ENCODE measurements at places on chromosomes 5 and 9.

- no peak for DNase-seq
Observed at GRCh38 chr9:121718084-121718483, 66.7 kb downstream of the DAB2IP start.

- DNase-seq = no peak
Observed at GRCh38 chr9:1456301-1457024, 406.3 kb downstream of the DMRT2 start.

DNA sequence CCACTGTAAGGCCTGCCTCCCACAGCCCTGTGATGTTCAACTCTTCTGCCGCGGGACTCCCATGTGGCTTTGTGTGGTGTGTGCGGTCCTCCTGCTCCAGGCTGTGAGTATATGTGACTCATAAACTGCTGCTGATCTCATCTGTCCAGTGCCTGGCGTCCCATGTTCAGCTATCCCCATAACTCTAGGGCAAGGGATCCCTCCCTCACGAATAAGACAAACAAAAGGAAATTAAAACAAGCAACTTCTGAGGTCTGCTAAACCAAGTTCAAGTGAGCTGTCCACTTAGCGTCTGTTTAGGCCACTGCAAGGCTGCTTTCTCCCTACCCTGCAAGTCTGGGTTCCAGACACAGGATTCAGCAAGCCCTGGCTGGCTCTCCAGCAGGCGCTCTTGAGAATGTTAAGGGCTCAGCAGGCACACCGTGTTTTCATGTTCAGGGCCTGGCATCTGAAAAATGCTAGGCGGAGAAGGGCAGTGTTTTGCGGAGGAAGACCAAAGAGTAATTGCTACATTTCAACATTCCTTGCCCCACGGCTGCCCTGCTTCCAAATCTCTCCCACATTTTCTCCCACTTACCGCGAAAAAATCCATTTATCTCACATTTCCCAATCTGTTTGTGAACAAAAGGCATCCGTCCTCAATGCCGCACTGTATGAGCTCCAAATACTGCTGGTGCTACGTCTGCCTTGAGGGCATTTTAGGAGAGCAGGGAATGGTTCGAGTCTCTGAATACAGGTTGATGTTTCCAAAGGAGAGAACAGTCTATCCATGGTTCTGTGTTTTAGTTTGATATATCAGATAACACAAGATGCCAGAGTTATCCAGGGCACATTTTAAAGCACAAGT lies 280.2 kb downstream of the SEMA5A start:
- DNase-seq = no peak

GRCh38 chr5:133866160-133866902 lies 102.1 kb downstream of the C5orf15 start:
- DNase-seq = no peak

DNA sequence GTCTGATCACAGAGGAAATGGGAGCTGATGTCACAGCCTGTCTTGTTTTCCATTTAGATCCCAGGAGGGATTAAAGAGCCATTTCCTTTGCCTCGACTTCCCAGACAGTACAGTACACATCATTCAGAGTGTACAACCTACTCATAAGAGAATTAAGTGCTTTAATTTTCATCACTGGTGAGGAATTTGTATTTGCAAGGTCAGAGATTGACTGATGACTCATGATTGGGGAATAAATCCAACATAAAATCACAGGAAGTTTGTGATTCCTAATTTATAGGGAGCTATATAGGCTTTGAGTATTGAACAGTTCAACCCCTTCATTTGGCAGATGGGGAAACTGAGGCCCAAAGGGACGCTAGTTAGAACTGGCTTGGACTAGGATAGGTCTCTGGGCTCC lies 4.1 kb upstream of the TOMM5 start:
- no peak for DNase-seq

GRCh38 chr5:87267574-87268125 lies at the start of gene RASA1:
Gene RASA1, plus strand, starts transcription at chr5:87267883. Its CDS starts 569 bp downstream, at chr5:87268452.
- no peak for DNase-seq

DNA sequence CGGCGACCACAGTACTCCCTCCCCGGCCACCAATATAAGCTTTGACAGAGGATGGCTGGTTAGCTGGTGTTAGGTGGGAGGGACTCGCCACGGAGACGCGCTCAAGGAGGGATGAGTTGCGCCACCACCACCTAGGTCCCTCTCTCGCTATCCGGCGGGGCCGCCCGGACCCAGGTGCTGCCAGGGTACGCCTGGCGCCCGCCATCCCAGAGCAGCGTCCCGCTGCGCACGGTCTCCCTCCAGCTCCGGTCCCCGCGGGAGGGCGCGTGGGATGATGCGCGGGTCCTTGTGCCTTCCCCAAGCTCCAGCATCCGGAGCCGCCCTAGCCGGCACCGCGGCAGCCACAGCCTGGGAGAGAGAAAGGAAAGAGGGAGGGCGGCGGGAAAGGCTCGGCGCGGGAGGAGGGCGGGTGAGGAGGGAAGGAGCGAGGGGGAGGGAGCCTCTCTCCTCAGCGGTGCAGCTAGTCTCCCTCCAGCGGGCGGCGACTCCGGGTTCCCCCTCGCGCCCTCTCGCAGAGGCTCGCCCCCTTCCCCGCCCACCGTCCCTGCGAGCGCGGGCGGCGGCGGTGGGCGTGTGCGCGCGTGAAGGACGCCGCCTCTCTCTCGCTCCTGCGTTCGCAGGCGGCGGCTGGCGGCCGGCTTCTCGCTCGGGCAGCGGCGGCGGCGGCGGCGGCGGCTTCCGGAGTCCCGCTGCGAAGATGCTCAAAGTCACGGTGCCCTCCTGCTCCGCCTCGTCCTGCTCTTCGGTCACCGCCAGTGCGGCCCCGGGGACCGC lies at the start of gene CAMK4:
TSS of gene CAMK4 (plus strand) at position 598 of the 774 bp plus-strand sequence. CDS start at position 698, 100 bp downstream.
- DNase-seq = peak; percentile 61

GRCh38 chr5:81757404-81757803 lies 6.5 kb upstream of the SSBP2 start:
- no peak for DNase-seq

DNA sequence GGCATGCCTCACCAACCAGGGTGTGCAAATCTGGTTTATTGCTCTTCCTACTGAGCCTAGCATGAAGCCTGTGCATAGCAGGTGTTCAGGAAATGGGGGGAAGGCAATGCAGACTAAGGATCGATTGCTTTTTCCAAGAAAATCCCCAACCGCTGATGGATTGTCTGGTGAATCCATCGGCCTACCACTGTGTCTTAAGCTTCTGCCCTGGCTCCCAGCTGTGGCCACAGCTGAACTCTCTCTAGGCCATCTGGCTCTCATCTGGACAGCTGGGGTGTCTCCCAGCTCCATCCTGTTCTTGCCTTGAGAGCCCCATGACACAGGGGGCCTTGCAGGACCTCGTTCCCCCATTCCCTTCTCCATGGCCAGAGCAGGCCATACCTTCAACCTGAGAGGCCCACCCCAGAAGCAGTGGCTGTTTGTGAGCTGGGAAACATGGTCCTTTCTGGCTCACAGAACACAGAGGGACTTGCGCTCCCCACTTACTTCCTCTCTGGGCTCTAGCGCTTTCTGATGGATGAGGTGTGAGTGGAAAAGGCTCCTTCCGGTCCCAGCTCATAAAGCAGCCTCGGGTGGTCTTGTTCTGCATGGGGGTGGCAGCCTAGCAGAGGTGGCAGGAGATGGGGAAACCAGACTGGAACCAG lies 41.8 kb downstream of the COL27A1 start:
- DNase-seq = no peak

- DNase-seq = no peak
Observed at GRCh38 chr9:95307538-95307937, 10.0 kb downstream of the FANCC start.

GRCh38 chr9:96100385-96101300 lies 201.3 kb downstream of the HSD17B3 start:
- no peak for DNase-seq

DNA sequence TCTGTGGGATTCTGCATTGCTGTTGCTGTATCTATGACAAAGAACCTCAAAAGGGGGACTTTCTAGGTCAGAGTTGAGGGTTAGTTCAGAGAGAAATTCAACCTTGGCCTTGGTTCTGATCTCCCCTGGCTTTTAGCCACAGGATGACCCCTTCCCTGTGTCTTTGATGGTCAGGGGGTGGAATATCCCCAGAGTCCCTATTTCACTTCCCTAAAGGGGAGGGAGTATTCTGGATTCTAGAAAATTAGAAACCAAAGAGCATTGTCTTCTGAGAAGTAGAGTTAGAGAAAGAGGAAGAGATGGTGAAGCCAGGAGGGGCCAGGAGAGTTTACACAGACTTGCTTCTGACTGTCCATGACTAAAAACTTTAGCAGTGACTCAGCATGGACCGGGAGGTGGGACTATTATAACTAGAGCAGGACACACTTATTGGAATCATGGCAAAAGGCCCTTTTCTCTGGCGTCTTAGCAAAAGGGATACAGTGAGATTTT lies 56.2 kb upstream of the LPAR1 start:
- no peak for DNase-seq

DNA sequence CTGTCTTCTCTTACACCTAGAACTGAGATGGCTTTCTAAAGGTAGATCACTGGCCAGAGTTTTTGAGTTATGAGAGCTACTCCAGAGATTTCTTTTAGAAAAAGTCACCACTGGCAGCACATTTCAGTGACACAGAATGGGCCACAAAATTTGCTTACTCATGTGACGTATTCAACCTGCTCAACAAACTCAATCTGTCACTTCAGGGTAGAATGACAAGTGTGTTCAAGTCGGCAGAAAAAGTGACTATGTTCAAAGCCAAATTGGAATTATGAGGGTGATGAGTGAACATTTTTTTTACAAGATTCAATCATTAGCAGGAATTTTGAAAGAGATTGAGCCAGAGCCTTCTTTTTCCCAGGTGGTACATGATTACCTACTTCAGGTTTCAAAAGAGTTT lies 46.5 kb downstream of the TAF11L14 start:
- no peak for DNase-seq

DNA sequence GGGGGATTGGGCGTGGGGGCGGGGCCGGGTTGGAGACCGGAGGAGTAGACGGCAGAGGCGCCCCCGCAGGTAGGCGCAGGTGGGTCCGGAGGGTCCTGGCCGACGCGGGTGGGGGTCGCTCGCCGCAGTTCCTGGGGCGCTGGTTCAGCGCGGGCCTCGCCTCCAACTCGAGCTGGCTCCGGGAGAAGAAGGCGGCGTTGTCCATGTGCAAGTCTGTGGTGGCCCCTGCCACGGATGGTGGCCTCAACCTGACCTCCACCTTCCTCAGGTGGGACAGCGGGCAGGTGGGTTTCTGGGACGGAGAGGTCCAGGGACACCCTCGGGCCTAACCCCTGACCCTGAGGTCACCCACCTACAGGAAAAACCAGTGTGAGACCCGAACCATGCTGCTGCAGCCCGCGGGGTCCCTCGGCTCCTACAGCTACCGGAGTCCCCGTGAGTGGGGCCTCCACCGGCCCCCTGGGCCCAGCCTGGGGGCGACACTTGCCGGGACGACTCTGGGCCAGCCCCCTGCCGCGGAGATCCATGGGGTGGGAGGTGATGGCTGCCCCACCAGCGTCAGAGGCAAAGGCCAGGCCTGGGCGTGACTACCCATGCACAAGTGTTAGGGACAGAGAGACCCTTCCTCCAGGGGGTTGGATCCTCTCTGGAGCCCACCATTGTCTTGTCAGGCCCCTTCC lies 1.7 kb downstream of the PTGDS start:
- DNase-seq = no peak

- no peak for DNase-seq
Observed at GRCh38 chr5:169795338-169795737, 158.3 kb downstream of the DOCK2 start.

- DNase-seq = no peak
Observed at GRCh38 chr5:173808079-173808808, 79.9 kb upstream of the CPEB4 start.

DNA sequence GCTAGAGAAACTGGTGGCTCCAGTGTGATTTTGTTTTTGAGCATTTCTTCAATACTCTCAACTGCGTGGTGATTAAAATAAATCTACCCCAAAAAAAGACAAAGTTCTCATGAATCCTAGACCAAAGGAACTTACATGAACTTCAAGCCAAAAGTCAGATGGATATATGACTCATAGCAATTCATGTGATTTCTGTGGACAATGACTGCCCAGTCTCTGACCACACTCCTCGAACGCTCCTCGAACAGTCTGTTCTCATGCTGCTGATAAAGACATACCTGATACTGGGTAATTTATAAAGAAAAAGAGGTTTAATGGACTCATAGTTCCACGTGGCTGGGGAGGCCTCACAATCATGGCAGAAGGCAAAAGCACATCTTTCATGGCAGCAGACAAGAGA lies 46.4 kb upstream of the CEP78 start:
- no peak for DNase-seq

DNA sequence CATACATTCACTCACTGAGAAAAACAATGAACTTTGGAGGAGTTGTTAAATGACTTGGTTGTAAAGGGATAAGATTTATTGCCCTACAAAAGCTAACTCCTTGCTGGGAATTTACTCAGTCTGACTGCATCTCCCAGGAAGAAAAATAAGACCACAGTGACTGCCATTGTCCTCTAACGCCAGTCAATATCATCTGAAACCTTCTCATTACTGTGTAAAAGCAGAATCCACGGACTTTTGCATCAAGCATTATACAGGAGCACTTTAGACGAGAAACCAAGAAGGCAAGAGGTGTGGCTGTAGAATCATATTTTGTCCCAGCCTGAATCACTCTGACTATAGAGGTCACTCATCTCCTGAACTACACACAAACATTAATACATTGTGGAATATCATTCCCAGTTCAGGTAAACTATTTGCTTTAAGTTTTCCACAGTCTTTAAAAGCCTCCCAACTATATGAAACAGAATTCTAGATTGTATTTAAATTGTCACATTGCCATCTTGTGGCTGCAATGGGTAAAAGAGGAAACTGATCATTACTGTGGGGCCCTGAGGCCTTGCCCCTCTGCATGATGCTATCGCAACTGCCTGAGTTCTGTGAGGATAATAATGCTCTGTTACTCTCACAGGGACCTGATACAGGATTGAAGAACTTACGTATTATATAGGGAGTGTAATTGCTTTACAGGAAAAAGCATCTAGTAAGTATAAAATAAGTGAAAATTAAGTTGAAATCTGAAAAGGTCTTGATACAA lies 142.9 kb downstream of the SLCO4C1 start:
- DNase-seq = no peak

GRCh38 chr5:25066239-25066638 lies 421.5 kb upstream of the CDH10 start:
- no peak for DNase-seq

All from immature natural killer cell (primary cell).